SK-N-DZ (cell line): ENCODE measurements at places on chromosomes 4 and X.

- no peak for DNase-seq
Observed at GRCh38 chr4:52780206-52780605, 29.0 kb upstream of the ERVMER34-1 start.

DNA sequence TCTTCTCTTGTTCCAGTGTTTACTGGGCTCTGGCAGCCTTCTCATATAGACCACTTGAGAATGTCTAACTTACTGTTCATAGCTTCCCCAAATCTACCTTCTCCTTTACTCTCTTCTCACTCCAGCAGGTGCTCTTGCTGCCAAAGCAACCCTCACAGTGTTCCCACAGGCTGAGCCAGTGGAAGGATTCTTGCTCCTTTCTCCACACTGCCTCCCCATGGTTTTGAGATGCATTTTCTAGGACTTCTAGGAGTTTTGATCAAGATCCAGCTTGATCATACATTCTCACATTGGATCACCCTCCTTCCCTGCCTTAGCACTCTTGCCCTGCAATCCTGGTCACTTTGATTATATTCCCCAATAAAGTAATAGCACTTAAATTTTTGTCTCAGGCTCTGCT is 230.8 kb downstream of the TMEM47 start:
- DNase-seq = no peak

DNA sequence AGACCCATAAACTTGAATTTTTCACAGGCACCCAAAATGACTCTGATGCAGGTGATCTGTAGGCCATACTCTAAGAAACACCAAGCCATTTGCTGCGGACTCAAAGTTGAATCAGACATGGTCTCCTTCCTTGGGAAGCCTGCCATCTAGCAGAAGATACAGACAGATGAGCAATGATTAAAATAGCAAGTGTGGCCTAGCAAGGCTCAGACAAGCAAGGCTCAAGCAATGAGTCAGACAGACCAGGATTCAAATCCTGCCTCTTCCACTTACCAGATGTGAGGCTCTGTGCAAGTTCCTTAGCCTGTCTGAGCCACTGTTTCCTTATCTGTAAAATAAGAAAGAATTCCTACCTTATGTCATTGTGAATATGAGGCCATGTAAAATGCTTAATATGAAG is 2.3 kb downstream of the CCDC149 start:
- DNase-seq = no peak

DNA sequence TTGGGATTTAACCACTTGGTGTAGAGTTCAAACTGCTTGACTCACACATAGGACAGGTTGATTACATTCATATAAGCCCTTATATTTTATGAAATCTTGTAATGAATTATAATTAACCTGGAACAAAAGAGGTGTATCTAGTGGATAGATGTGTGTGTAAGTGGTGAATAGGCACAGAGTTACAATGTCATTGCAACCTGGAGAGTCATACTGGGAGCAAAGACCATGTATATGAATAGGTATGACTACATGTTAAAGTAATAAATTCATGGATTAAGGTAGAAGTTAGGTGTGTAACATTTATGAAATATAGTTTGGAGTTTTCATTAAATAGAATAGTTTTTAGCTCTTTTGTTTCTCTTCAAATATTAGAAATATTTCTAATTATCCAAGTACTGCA is 26.1 kb downstream of the RAP1GDS1 start:
- DNase-seq = no peak

GRCh38 chr4:182187674-182188073 is 55.5 kb upstream of the TENM3 start:
- DNase-seq = no peak

GRCh38 chrX:137482136-137482535 is 83.8 kb upstream of the ZIC3 start:
- DNase-seq = no peak

GRCh38 chrX:77453190-77453589 is 6.0 kb downstream of the FGF16 start:
- DNase-seq = no peak

- DNase-seq = peak; percentile 61
Observed at GRCh38 chr4:26330186-26330787, 9.5 kb downstream of the RBPJ start.

- DNase-seq = no peak
Observed at GRCh38 chr4:76782837-76783236, 115.1 kb downstream of the SOWAHB start.

- no peak for DNase-seq
Observed at GRCh38 chrX:48883729-48884128, 13.8 kb downstream of the TIMM17B start.

- peak; percentile 25 for DNase-seq
Observed at GRCh38 chr4:105895583-105896460, 551 bp downstream of the NPNT start.

DNA sequence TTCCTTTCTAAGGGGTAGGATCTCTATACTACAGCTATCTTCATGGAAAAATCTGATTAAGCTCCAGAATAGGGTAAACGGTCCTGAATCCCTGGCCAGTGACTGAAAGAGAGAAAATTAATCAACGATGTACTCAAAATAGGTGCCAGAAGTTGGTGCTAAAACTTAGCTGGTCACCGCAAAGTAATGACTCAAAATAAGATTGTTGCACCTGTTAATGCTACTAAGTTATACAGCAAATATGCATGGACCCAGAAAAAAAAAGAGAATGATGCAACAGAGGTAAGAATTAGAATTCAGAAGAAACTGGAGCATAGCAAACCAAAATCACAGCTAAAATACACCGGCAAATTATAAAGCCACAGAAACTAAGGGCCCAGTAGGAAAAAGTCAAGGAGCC is 239.7 kb upstream of the FAM241A start:
- no peak for DNase-seq

GRCh38 chr4:78625073-78625472 is 73.5 kb downstream of the ANXA3 start:
- DNase-seq = no peak

DNA sequence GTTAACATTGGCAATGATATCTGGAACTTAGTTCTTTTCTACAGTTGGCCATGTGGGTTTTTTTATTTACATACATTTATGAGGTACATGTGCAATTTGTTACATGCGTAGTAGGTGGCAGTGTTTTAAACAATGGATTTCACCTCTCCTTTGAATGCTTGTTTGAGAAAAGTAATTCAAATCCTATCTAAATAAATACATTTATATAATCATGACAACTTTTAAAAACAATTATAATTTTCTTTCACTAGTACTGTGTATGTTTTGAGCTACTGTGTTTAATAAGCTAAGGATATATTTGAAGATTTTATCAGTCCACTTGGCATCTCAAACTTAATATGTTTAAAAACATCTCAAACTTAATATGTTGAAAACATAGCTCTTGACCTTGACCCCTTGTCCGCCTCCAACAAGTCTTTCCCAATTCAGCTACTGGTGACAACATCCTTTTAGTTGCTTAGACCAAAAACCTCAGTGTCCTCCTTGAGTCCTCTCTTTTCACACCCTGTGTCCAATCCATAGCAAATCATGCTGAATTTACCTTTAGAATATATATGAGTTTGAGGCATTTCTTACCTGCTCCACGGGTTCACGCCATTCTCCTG is 14.5 kb downstream of the GUCY1B1 start:
- no peak for DNase-seq

- DNase-seq = no peak
Observed at GRCh38 chr4:134215620-134216344, 14.2 kb upstream of the PABPC4L start.

DNA sequence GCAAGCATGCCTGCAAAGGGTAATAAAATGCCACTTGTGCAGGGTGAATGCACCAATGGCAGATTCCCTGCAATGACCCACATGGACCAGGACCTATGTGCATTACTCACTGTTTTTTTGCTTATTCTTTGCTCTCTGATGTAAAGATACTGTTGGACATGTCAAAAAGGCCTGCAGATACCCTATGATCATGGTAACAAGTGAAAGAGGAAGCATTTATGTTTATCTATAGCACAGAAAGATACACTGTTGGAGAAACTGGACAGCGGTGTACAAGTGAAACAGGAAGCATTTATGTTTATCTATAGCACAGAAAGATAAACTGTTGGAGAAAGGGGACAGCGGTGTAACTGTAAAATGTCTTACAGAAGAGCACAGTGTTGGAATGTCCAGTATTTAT is 127.5 kb downstream of the PAPSS1 start:
- DNase-seq = no peak

DNA sequence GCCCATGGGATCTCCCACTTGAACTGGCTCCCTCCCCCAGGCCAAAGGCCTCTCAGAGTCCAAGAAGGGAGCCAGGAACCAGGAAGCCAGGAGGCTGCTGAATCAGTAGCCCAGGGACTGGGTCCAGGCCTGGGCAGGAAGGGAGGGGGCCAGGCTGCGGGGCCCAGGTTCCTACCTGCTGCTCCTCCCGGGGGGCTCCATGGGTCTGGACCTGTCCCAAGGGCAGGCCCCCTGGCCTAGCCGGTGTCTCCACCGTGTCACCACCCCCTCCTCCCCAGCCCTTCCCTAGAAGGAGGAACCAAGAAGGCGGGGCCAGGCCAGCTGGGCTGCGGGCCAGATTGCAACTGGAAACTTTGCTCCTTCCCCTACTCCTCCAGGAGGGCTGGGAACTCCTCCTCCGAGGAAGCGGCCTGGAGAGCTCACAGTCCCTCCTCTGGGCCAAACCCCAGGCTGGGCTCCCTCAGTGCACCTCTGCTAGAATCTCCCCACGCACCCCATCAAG is at the start of gene IQSEC2:
Gene IQSEC2 (minus strand): TSS at position 264 of the 502 bp plus-strand sequence.
- no peak for DNase-seq

DNA sequence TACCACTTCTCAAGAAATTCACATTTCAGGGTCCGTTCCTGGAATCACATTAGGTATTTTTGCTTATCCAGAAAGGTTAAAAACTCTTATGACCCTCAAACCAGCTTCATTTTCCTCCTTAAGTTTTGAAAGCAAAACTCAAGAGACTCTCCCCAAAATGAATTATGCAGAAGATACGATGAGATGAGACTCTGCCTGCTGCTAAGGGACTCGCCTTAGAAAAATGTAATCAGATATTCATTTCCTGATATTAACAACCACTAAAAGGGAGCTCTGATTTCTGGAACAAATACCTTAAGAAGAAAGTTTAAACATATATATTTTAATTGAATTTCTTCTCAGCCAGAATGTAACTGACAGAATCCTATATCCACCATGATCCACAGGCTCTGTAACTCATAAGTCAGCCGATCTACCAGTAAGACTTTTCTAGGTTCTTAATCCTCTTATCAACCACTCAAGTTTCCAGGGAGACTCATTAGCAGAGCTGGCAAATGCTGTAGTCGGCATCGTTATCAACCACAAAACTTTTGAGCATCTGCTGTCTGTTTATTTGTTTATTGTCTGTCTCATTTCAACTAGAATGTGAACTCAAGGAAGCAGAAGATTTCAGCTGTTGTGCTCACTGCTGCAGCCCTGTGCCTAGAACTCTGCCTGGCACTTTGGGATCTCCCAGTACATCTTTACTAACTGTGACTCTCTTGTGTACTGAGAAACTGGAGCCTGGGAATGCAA is 112.5 kb downstream of the LDB2 start:
- peak; percentile 12 for DNase-seq

DNA sequence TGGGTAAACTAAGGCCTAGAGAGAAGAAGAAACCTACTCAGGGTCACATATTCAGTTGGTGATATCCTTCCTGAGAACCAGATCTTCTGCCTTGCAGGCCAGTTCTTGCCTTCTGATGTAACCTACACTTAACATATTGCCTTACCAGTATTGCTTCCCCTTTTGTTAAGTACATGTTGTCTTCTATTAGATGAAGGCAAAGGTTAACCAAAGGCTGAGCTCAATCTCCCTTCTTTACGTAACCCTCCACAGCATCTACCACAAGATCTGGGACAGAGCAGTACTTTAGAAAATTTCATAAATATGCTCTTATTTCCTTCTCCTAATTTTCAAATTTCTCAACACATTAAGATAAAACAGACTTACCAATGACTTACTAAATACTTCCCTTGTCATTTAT is 474.4 kb downstream of the SH2D1A start:
- no peak for DNase-seq

- no peak for DNase-seq
Observed at GRCh38 chr4:10079912-10080588, 36.5 kb downstream of the WDR1 start.

DNA sequence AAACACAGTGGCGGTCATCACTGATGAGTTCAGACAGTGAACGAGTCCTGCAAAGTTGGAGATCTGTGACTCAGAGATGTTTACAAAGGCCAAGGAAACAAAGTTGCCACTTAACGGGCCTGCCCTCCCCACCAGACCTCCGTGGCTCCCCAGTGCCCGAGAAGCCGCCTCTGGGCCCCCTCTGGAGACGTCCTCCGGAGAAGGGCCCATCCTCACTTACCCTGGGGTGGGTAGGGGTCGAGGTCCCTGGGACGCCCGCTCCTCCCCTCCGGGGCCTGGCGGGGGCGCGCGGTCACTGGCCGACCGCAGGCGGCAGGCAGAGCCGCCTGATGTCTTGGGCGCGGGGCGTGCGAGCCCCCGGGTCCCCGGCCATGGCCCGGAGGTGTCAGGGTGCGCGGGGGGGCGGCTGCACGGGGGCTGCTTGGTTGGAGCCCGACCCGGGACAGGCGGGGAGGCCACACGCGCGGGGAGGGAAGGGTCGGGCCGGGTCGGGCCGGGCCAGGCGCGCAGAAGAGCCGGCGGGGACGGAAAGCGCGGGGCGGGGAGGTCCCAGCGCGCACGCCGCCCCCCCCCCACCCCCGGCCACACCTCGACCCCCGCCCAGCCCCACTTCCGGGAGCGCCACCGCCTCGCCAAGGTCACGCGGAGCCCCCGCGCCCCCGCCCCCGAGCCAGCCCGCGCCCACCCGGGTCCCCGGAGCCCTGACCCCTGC is 529 bp downstream of the DHRSX start:
- peak; percentile 15 for DNase-seq

- no peak for DNase-seq
Observed at GRCh38 chrX:28835991-28836390, 248.7 kb downstream of the IL1RAPL1 start.

- no peak for DNase-seq
Observed at GRCh38 chr4:33296876-33297455, 2576.8 kb downstream of the PCDH7 start.

- DNase-seq = no peak
Observed at GRCh38 chrX:17632942-17633341, 104.4 kb upstream of the SCML1 start.

DNA sequence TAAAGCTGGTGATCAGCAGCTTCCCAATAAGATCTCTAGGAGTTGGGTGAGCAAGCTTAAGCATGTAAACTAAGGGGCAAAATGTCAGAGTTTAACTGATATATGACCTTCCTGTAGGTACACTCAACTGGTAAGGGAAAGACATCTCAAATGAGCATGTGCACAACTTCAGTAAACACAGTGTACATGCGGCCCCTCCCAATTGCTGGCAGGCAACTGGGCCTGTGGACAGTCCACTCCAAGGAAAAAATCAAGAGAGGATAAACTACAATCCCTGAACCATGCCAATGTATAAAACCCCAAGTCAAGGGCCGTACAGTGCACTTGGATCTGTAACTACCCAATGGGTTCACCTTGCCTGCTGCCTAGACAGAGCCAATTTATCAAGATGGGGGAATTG is 4.9 kb upstream of the NAA11 start:
- peak; percentile 31 for DNase-seq

- peak; percentile 41 for DNase-seq
Observed at GRCh38 chrX:20519146-20519545, 252.4 kb upstream of the RPS6KA3 start.

- no peak for DNase-seq
Observed at GRCh38 chr4:163649557-163650091, 155.1 kb downstream of the TMA16 start.
